ENCODE measurements at places on chromosomes 5 and 9.

DNA sequence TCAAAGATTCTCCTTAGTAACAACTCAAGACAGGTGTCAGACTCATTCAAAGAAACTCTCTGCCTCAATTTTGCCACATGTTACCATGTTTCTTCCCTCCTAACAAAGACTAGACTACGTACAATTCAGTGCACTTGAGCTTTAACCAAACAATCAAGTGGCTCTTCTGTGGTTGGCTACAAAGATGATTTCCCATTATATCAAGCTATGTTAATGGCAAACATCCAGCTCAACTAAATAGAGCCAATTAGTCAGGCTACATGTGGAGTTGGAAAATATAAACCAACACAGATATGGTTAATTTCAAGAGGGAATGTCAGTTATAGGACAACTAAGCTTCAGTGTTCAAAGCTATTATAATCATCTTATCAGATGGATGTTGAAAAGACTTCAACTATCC lies 29.2 kb upstream of the ADRA1B start:
- no peak for DNase-seq

GRCh38 chr9:113219969-113220368 lies 1.1 kb downstream of the FKBP15 start:
- no peak for DNase-seq

DNA sequence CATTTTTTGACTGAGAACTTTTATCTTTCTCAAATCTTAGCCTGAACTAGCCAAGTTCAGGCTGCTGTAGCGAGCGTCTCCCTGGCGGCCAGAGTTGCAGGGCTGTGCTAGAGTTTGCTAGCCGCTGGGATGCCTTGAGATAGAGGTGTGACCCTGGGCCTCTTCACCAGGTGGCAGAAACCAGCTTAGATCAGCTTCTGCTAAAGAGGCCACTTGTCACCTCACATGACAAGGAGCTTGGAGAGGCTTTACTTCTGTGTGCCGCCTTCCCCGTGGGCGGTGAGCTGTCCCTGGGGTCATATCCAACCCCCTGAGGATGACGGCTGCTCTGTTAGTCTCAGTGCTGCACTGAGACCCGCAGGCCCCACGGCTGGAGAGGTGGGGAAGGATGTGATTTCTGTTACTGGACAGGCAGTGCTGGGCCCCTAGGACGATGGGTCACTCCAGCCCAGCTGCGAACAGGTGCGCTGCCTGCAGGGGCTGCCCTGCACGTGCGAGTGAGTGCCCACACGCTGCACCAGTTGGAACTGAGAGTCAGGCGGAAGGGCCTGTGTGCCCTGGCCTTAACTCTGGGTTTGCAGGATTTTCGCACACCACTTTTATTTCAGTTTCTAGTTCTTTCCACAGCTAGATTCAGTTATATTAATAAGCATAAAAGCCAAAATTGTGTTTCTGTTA lies 63.8 kb downstream of the EHMT1 start:
- DNase-seq: no peak

GRCh38 chr5:162128117-162128516 lies 60.5 kb downstream of the GABRG2 start:
- DNase-seq: no peak

DNA sequence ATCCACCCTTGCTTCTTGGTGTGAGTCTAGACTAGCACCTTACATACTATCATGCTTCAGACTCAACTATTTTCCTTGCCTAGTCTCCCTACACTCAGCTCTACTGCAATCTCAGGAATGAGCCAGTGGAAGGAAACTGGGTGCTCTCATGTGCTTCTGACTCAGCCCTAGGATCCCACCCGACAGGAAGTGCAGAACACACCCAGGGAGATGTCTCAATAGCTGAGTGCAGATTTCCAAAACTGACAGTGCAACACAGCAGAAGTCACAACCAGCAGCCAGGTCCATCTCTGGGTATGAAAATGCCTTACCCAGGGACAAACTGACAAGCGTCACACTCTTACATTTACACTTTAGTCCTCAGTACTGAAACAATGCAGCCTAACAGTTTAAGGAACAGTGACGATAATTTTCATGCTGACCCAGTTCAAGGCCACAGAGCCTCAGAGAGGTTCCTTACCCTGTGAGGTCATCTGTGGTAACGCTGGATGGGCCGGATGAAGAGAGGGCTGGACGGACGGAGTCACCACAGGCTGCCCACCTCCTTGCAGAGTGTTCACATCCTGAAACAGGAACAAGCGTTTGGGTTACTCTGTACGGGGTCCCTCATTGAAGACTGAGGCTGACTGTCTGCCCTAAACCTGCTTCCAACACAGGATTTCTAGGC lies 33.0 kb downstream of the FKBP15 start:
- no peak for DNase-seq

DNA sequence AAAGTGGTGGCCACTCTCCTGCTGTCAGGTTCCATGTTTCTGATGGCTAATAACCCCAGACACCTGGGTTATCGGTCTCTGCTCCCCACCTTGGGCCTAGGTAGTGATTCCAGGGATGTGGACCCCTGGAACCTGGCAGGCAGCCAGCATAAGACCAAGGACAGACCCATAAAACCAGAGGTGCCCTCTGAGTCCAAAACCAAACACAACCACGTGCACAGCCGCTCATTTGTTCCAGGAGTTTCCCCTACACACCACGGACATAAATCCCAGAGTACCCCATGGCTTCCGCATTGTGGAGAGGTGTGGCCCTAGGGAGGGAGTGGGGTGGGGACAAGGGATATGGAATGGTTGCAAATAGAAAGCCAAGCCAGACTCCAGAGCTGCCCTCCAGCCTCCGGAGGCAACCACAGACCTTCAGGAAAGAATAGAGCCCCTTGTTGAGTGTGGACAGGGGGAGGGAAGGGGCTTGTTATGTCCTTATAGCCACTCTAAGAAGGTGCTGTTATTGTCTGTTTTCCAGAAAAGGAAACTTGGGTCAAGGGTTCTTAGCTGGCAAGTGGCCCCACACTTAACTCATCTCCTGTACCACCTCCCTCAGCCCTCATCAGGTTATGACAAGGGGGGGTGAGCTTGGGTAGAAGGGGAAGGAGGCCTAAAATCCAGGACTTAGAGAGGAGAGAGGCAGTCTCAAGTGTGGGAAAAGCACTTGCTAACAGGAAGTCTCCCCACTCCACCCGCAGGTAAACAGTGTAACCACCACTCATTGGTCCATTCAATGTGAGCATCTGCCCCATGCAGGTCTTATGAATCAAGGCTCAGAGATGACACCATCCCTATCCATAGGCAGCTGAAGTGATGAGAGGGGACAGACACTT lies 23.6 kb upstream of the CYSTM1 start:
- DNase-seq: no peak

DNA sequence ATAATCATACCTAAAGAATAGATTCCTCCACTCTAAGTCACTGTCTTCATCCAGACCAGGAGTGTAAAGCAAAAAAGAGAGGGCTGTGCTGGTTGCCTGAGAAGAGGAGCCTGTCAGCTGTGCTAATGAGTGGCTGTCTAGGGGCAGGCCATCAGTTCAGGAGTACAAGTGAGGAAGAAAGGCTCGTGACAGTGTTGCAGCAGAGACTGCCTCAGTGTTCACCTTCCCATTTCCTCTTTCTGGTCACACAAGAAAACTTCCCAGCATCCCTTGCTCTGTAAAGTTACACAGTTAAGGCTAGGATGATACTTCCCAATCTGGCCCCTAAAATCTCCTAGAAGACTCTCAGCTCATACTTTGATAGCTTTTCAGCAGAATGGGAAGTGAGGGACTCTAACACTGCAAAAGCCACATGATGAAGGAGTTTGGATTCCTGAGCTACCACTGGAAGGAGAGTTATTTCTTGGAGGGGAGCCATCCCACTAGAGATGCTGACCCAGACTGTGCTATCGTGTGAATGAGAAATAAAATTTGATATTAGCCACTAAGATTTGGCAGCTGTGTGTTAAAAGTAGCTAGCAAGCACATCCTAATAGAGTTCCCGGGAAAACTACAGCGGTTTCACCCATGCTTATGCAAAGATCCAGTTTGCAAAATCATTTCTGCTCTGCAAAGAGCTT lies 67.1 kb downstream of the ADAMTS12 start:
- peak; percentile 24 for DNase-seq

DNA sequence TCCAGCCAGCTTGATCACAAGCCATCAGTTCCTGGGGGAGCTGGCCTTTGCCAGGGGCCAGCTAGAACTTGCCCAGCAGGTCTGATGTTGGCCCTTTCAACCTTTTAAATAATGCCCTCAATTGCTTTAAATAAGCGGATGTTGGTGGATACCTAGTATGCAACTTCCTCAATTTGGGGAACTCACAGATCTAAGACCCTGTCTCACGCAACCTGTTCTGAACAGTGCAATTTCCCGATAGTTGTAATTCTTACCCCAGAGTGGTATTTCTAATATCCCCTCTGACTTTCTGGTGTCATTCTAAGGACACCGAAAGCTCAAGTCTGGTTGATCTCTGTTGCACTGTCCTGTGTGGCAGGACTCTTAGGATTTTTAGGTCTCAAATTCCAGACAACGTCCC lies 23.1 kb downstream of the GALNT12 start:
- DNase-seq: no peak

GRCh38 chr5:53994148-53994547 lies 316.2 kb downstream of the ARL15 start:
- DNase-seq: no peak

DNA sequence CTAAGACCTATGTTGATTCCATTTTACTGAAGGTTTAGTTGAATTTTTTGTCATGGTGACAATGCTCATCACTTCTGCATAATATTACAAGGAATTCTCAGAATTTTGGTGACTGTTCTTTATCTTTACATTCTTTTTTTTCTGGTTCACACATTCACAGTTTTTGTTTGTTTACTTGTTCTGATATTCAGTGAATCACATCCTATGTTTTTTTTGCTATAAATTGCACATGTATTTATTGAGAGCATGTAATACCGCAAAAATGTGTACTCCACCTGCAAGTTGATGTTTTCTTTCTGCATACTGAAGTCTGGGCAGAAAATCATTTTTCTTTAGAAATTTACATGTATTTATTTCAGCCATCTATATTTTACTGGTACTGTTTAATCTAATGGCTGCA lies 261.9 kb upstream of the CDH10 start:
- no peak for DNase-seq

- no peak for DNase-seq
Measured at GRCh38 chr5:96641368-96642280, 20.6 kb upstream of the CAST start.

DNA sequence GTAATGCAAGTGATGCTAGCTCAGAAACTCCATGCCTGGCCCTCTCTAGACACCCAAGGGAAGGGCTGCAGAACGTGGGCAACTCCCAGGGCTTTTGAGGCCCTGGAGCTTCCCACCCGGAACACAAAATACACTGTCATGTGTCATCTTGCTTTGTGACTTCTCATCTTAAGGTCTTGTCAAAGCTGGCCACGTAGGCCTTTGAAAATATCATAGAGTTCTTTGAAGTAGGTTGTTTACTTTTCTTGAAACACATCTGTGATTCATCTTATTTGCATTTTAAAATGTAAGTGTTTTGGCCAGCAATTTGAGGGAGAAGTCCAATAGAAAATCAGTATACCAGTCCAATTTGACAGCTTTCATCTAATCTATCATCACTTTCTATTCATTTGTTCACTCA lies 40.2 kb upstream of the PALM2AKAP2 start:
- no peak for DNase-seq

GRCh38 chr9:125509476-125509875 lies 197.5 kb downstream of the MAPKAP1 start:
- no peak for DNase-seq

DNA sequence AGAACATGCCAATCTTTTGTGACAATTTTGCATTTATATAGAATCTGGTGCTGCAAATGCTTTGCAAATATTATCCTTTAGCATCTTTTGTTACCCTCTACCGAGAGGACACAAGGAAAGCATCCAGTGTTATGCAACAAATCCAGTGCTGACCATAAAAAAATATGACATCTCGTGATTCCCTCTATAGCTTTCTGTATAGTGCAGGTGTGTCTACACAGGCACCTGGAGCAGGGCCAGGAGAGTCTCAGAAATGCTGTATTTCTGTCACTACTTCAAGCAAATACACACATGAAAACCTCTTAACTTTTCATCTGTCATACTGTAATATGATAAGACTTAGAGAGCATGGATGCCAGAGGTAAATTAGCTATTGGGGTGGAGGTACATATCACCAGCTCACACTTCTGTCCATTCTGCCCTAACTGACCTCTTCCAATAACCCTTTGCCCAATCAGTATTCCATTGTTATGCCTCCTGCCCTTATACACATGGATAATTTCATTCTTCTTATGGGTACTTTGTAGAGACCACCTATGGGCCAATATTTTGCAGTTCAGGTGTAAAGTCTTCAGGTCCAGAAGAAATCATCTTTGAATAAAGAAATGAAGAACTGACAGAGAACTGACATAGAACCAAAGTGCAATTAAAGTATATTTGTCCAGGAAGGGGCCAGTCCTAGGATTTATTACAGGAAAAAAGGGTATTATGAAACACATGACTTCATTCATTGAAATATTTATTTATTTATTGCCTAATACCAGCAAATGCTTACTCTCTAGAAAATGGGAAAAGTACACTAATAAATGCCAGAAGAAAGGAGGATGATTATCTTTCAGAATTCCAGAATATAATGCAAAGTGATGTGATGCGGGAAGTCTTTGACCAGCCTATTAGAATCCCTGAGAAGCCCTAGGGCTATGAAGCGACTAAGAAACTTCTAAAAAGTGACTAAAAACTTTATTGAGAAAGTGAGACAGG lies 106.5 kb downstream of the EPB41L4A start:
- DNase-seq: no peak

GRCh38 chr9:20384642-20385041 lies 237.7 kb downstream of the MLLT3 start:
- no peak for DNase-seq

GRCh38 chr5:10384483-10384882 lies 31.0 kb downstream of the MARCHF6 start:
- DNase-seq: no peak

DNA sequence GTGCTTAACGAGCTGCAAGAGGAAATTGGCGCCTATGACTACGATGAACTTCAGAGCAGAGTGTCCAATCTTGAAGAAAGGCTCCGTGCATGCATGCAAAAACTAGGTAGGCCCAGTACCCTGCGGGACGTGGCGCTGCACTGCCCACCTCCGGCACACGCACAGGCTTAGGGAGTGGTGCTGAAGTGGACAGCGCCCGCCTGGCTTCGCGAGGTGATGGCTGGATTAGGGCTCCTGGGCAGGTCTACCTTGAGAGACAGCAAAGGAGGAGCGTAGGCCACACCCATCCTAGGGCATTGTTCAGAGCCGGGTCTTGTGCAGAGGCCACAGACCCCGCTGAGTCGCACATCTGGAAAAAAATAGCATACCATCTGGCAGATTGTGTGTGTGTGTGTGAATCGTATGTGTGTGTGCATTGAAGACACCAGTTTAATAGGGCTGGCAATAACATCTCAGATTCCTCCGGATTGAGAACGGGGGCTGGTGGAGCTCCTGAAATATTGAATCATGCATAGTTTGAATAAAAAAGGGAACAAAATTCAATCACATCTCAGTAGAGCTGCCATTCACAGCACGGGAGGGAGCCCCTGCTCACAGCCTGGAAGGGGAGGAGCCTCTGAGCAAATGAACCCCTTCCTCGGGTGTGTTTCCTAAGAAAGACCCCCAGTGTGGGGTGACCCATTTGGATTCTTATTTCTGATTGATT lies 11.1 kb downstream of the OLFM1 start:
- no peak for DNase-seq

GRCh38 chr5:177410575-177410974 lies 1.2 kb upstream of the F12 start:
- DNase-seq: no peak

Measured in hippocampal formation (tissue), 2 donors.